ENCODE measurements at places on chromosomes 5 and 9.

GRCh38 chr9:134031783-134032182, 6.5 kb downstream of the BRD3OS start:
- DNase-seq, result no peak

- no peak for DNase-seq
Observed at GRCh38 chr5:177973066-177973635, 22.9 kb downstream of the PROP1 start.

DNA sequence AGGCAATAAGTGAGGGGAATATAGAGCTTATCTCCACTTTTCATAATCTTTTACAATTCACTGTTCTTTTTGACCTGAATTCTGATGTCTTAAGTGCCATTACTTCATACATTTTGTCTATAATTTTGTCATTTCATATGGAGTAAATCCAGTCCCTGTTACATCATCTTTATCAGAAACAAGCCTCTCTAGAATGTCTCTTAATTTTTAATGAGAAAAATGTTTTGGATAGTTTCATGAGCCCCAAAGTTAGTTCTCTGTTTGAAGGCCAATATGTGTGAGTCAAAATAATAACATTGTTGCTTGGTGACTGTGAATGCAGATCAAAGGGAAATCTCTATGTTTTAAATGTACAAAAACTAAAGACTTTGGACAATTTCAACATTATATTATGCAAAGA, 329.6 kb upstream of the ARRDC3 start:
- no peak for DNase-seq

DNA sequence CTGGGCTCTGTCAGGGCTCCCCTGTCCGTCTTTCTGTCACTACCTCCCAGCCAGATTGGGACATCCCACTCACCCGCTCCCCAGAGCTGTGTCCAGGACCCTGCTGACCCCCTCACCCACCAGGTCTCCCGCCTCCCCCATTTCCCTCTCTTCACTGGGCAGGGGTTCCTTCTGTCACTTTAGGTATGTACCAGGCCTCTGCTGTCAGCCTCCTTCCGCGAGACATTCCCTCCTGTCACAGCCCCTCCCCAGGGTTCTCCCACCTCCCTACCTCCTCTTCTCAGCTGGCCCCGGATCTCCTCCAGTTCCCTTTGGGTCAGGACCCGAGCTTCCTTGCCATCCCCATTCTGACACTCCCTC, 488 bp downstream of the POLR1E start:
- no peak for DNase-seq

GRCh38 chr5:146079695-146080373, 25.5 kb downstream of the PLAC8L1 start:
- DNase-seq, result peak; percentile 12

DNA sequence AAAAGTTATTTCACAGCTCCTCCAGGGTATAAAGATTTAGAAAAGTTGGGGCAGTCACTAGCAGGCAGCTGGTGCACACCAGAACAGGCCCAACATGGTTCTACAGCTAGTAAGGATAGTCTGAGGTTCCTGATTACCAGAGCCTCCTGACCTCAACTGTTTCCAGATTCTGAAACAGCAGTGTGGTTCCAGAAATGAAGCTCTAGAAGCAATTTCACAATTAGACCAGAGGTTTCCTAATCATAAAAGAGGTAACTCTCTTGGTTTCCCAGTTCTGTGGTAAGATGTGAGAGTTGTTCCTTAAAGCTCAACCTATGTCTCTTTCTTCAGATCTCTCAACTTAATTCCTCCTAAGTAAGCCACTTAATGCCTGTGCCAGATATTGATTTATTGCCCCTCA, 11.9 kb downstream of the AGTPBP1 start:
- DNase-seq, result no peak

DNA sequence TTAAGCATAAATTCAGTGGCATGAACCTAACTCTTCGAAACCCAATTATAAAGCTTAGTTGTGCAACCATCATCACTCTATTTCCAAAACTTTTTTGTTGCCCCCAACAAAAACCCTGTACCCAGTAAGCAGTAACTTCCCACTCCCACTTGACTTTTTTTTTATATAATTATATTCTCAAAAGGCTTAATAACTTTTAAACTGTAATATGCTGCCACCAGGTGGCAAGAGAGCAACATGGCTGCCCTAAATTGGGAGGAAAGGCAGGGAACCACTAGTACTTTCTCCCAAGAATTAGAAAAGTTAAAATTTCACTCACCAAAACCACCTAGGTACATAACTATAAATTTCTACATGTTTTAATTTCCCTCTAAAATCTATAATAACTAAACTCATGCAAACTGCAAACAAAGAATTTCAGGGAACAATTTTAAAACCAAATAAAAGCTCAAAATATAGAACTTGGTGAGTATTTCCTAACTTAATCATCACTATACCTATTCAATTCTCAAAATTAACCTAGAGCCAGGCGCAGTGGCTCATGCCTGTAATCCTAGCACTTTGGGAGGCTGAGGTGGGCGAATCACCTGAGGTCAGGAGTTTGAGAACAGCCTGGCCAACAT, 50.2 kb upstream of the RNF38 start:
- DNase-seq, result peak; percentile 5

DNA sequence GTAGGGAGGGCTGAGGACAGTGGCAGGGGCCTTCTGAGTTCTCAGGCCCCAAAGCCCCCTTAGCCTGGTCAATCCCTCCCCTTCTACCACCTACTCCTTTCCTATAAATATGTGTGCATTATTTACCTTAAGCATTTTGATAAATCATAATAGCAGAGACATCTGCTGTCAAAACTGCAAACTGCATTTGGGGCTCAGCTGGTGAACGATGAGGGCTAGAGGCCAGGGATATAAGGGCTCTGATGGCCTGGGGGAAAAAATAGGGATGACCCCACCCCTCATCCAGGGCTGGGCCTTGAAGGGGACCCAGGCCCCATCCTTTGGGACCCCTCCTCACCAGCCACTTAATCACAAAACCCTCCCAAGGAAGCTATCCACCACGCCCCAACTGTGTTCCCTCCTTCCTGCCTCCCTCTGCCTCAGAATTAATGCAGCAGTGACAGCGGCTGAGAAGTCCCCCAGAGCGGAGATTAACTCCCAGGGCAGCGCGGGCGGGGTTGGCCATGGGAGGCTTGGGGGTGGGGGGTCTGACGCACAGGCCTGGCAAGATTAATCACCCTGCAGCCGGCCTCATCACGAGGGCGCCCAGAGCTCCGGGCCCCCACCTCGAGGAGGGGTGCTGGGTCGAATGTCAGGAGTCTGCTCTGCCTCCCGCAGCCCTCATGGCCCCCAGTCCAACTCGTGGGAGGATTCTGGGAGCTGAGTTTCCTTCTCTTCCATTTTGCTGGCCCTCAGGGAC, 42.1 kb downstream of the CXXC5 start:
- DNase-seq, result no peak

- no peak for DNase-seq
Observed at GRCh38 chr5:30324083-30324482, 869.4 kb upstream of the CDH6 start.

DNA sequence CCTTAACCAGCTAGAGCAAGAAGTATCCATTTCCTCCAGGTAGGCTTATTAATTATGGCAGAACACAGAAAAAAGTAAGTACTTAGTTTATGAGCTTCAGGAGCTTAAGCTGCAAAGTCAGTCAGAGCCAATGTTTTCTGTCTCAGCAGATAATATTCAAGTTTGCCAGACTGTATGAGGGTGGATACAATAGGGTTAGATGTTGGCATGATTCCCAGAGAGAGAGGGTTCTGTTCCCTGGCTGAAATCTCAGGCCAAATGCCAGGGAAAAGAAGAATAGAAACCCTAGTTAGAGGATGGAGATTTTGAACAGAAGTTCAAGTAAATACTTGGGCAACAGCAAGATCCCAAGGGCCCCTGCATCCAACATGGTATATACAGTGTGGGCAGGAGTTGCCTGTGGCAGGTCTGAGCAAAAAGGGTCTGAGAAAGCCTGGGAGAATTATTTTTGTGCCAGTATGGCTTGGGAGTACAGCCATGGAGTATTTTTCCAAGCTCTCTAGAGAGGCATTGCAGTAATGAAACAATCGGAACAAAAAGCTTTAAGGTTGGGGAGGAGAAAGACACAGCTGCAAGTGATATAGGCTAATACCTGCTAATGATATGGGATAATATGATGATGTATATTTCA, 31.0 kb upstream of the ISOC1 start:
- no peak for DNase-seq

DNA sequence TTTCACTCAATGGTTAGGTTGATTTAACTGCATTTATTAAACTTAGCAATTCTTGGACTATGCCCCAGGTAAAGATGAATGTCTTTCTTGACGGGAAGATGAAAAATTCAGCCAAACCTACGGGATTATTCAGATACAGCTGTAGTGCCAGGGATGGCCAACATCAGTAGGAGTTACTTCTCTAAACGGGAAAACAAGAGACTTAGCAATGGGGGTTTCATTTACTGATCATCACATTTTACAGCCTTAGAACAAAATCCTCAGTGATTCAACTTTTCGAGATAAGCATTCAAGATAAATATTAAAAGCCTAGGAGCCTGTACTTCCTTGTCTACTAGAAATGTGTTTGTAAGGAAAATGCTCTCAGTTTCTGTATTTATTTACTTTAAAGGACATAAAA, 46.1 kb downstream of the S1PR3 start:
- no peak for DNase-seq

DNA sequence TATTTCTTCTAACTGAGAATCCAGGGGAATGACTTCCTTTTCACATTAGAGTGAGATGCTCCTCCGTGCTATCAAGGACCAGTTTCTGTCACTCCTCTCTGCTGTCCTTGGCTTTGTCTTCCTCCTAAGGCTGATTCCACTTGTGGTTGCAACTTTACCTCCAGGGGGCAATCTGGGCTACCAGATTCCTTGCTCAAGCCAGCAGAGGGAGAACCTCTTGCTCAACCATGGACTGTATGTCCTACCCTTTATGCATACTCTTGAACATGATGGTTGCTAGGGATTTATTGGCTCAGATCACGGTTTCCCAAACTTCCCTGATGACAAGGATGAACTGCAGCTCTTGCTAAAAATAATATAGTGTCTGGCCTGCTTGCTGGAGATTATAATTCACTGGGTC, 24.0 kb downstream of the NNT start:
- DNase-seq, result peak; percentile 35

- no peak for DNase-seq
Observed at GRCh38 chr9:23606107-23606506, 219.9 kb downstream of the ELAVL2 start.

DNA sequence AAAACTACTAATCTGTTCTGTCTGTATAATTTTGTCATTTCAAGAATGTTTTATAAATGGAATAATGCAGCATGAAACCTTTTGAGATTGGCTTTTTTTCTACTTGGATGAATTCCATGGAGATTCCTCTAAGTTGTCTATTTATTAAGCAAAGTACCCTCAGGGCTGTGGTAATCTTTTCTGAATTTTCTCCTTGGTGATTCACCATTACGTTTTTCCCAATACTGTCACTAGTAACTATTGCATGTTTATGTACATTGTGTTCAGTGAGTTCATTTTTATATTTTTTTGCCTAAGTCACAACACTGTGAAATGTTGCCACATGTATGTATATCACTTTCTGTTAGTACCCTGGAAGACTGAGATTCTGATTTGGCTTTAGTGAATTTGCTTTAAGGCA, 177.0 kb upstream of the GRIN3A start:
- no peak for DNase-seq

- DNase-seq, result no peak
Observed at GRCh38 chr5:103624675-103625074, 62.1 kb upstream of the NUDT12 start.

- no peak for DNase-seq
Observed at GRCh38 chr5:56917534-56917933, 8.1 kb downstream of the SETD9 start.

DNA sequence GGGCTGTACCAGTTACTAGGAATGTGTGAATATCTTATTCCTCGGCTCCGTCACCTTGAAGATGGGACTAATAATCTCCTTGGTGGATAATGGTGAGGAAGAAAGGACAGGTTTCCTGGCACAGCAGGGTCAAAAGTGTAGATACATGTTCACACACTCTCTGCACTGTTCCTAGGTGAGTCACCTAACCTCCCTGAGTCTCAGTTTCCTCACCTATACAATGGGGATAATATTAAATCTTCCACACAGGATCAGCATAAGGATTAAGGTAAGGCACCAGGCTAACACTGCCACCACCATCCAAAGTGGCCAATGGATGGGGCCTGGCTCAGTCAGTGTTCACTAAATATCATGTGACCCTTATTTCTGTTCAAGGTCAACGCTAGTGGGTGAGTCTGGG, 66.9 kb downstream of the PSMB7 start:
- no peak for DNase-seq

GRCh38 chr5:100827481-100827889, 75.6 kb downstream of the ST8SIA4 start:
- DNase-seq, result no peak

- no peak for DNase-seq
Observed at GRCh38 chr9:75664597-75664996, 225.9 kb upstream of the PCSK5 start.

GRCh38 chr5:97276474-97277120, 93.5 kb upstream of the RIOK2 start:
- DNase-seq, result no peak

DNA sequence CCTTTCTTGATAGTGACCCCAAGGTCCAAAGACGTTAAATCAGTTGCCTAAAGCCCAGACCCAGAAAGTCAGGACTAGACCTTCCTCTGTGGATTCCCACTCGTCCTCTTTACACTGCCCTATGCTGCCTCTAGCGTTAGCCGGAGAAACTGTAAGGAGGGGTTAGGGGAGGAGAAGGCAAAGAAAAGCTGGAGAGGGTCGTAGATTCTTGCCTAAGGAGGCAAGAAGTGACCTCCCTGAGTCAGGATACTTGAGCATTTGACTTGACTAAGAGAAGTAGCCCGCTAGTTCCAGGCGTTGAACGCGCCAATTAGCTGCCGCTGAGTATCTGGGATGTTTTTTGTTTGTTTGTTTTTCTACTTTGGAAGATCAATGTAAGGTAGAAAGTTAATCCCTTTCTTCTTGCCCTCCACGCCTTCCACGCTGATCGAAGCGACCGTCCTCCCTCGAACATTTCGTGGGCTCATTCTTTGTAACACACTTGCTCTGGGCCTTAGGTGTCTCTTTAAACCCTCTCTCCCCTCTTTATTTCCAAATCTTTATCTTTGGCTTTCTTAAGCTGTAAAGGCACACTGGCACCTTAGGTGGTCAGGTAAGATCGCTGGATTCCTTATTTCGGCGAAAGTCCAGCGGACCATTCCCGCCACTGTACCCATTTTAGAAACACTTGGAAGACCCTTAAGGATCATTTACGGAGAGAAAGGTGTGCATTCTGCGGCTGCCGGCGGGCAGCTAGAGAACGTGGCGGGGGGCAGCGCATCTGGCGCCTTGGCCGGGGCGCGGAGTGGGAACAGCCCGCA, 5.1 kb upstream of the RGMB start:
- peak; percentile 10 for DNase-seq

DNA sequence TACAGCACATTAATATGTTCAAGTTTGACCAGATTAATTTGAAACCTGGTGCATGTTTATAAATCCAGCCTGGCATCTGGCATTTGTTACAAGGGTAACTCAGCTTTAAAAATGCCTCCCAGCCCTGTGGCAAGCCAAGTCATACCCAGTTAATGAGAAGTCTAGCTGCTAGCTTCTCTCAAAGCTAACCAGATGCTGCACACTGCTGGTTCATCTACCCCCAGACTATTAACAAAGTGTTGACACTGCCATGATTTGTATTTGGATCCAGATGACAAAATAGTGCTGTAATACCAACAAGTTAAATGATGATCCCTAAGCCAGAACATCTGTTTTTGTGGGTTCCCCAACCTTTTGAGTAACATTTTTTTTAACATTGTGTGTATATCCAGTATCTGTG, 573.7 kb upstream of the DAB2 start:
- no peak for DNase-seq

- DNase-seq, result peak; percentile 43
Observed at GRCh38 chr5:132238169-132238744, 10.6 kb upstream of the P4HA2 start.

GRCh38 chr5:91092859-91093783, 290.0 kb downstream of the ARRDC3 start:
- DNase-seq, result no peak

All from GDM1 (cell line).